ENCODE measurements at places on chromosomes 5 and 9.
A peak's percentile ranks its signal among the peaks of the same experiment; 100 is the strongest.

- DNase-seq = peak; percentile 21
These were observed 64.4 kb downstream of the SNX18 start for GRCh38 chr5:54581831-54582548.

GRCh38 chr5:40681363-40682153 lies 1.8 kb downstream of the PTGER4 start:
- DNase-seq = peak; percentile 10

- DNase-seq = no peak
These were observed 300.7 kb downstream of the MLLT3 start for GRCh38 chr9:20321423-20322082.

DNA sequence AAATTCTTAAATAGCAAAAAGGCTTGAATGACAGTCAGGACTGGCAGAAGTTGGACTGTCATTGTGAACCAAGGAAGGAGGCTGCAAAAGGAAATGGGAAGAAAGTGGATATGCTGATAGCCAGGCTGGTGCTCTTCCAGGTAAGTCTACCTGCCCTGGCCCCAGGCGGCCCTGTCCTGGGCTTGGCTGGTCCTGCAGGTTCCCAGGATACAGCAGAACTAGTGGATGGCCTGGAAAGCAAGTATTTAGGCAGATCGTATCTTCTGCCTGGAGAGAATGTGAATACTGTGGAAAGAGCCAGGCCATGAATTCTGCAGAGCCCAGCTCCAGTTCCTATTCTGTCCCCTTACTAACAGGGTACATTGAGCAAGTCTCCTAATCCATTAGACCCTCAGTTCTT lies 149.3 kb downstream of the SEC61B start:
- DNase-seq = no peak

DNA sequence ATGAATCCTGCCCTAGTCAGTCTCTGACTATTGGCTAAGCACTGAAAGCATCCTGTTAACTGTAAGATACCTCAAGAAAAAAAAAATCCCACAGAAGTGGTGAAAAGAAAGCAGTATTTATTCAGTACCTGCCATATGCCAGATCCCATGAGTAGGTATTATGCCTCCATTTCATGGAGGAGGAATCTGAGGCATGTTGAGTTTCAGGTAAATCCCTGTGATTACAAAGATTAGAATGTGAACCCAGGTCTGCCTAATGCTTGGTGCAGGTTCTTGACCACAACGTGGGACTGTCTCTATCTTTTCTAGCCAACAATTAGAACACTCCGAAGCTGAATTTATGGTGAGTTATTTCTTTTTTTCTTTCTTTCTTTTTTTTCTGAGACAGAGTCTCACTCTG lies 30.9 kb downstream of the SH3RF2 start:
- no peak for DNase-seq

DNA sequence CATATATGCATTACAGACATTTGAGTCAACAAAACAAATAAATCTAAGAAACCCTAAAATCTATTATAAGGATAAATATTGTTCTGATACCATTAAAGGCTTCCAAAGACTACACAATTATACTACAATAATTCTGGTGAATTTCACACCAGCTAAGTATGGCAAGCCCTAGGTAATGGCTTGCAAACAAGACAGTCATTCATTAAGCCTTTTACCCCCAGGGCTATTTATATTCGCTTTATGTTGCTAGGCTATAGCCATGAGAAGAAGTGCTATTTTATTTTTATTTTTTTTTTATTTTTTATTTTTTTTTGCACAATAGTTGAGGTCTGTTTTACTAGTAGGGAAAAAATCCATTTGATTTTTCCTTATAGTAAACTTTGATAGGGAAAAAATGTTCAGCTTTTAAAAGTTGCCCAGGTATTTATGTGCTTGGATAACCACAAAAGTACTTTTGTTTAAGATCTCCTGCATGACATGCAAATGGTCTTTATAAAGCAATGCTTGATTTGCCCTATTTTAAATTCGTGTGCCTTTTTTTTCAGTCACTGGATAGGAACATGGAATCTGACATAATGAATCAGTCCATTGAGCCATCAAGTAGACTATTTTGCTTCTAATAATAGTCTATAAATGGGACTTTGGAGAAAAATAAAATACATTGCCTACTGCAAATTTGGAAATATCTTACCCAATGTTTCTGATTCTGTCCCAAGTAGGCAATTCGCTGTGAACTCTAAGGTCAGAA lies 946.3 kb upstream of the COX7C start:
- no peak for DNase-seq

DNA sequence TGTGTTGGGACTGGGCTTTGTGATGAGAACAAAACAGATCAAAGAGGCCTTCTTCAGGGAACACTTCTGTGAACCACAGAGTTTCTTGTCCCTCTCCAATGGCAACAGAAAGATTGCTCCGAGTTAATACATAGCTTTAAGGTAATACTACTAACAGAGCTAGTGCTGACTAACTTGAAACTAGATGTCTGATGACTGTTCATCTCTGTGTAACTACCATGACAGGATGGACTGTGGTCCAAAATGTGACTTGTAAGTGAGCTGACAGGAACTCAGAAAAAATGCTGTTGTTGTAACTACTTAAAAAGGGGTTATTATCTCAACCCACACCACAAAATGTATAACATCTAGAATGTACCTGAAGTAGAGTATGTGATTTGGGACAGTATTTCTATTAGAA lies 630.2 kb upstream of the DMAC1 start:
- no peak for DNase-seq

DNA sequence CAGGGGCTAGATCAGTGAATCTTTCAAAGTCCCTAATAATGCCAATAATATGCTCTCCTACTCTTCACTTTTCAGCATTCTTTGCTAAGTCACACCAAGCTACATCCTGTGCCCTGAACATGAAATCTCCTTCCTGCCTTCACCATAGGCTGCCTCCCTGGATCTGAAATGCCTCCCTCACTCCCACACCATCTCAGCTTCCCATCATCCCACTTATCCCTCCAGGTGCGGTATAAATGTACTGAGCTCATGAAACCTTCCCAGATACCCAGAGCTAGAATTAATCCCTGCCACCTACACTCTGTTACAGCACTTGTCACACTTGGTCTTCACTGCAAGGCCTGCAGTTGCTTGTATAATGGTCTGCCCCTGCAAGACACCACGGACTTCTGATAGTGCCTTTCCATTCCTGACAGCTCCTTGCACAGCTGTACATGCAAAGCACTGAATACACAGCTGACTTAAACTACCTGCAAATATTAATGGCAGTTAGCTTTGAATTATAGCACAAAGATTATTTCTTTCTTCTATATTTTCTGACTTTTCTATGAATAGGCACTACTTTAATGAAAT lies 250.4 kb downstream of the EBF1 start:
- no peak for DNase-seq

DNA sequence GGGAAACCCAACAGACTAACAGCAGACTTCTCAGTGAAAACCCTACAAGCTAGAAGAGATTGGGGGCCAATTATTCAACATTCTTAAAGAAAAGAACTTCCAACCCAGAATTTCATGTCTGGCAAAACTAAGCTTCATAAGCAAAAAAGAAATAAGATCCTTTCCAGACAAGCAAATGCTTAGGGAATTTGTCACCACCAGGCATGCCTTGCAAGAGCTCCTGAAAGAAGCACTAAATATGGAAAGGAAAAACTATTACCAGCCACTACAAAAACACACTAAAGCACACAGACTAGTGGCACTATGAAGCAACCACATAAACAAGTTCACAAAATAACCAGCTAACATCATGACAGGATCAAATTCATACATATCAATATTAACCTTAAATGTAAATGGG lies 131.1 kb downstream of the OR2K2 start:
- DNase-seq = peak; percentile 45

GRCh38 chr9:90019626-90020025 lies 414.8 kb downstream of the GADD45G start:
- peak; percentile 18 for DNase-seq

DNA sequence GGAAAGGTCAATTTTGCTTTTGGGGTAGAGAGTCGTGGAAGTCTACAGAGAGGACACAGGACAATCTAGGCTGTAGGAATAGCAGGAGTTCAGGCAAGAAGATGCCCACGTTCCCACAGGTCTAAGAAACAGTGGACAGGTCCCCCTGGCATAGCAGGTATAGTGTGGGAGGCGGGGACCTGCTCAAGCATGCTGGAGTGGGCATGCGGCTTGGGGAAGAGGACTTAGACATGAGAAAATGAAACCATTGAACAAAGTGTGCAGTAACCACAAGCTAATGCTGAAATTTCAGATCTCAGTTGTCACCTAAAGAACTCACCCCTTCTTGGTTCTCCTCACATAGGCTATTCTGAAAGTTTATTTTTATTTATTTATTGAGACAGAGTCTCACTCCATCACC lies 142.8 kb upstream of the EFNA5 start:
- DNase-seq = no peak

All from fibroblast of skin of right biceps (primary cell).